ENCODE measurements at places on chromosomes 4 and X. TPM values are rescaled to one million over a fixed set of nuclear protein-coding genes. Genes with fewer than 3 reads are reported as not detected.

Gene CYSLTR1
- 7.3 TPM for total RNA-seq

Gene UGT2A1
- under 0.01 TPM for total RNA-seq

Gene HTRA3
- total RNA-seq, result 20.9 TPM

Gene PDGFC
- 35.0 TPM for total RNA-seq

Gene RTL3
- total RNA-seq, result under 0.01 TPM

Gene GPR119
- not detected for total RNA-seq

Gene SPP1
- 156 TPM for total RNA-seq

Gene USP11
- total RNA-seq, result 61.1 TPM

Gene MAP3K15
- total RNA-seq, result 0.52 TPM

Gene DHRSX
- total RNA-seq, result 9.9 TPM

Gene CXCL6
- not detected for total RNA-seq

Gene IL9R
- total RNA-seq, result not detected

Gene MAGEB10
- total RNA-seq, result not detected

Gene RBM46
- total RNA-seq, result not detected
